Skeletal muscle cell (primary cell): ENCODE measurements at places on chromosomes 3 and 15.
A peak's percentile ranks its signal among the peaks of the same experiment; 100 is the strongest.

GRCh38 chr15:29331669-29332068, 62.0 kb upstream of the NSMCE3 start:
- no peak for DNase-seq

GRCh38 chr15:45630917-45631691, 3.7 kb upstream of the SQOR start:
- peak; percentile 78 for DNase-seq

DNA sequence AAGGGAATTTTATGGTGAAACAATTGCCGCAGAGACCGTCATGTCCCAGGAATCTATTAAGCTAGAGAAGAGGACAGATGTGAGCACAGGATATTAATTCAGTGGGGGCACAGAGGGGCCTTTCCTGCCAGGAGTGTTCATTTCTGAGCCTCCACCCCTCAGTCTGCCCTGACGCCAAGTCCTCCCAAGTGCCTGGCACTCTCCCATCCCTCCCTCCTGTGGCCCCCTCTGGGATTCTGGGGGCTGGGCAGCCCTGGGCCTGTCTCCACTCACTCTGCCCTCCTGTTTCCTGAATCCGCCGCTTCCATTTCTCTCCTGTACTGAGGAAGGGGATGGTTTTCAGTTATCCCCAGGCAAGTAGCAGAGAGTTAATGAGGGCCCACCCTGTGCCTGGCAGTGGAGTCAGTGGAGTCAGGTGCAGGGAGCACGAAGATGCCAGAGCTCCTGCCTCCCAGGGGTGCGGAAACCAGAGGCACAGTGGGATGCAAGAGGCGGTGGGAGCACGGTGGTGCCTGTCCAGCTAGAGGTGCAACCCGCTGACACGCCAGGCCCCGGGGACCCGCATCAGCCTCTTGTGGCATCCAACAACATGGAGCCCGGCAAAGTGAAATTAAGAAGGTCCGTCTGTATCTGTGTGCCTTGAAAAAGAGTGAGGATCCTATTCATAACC, 212.5 kb downstream of the XXYLT1 start:
- DNase-seq, result no peak

DNA sequence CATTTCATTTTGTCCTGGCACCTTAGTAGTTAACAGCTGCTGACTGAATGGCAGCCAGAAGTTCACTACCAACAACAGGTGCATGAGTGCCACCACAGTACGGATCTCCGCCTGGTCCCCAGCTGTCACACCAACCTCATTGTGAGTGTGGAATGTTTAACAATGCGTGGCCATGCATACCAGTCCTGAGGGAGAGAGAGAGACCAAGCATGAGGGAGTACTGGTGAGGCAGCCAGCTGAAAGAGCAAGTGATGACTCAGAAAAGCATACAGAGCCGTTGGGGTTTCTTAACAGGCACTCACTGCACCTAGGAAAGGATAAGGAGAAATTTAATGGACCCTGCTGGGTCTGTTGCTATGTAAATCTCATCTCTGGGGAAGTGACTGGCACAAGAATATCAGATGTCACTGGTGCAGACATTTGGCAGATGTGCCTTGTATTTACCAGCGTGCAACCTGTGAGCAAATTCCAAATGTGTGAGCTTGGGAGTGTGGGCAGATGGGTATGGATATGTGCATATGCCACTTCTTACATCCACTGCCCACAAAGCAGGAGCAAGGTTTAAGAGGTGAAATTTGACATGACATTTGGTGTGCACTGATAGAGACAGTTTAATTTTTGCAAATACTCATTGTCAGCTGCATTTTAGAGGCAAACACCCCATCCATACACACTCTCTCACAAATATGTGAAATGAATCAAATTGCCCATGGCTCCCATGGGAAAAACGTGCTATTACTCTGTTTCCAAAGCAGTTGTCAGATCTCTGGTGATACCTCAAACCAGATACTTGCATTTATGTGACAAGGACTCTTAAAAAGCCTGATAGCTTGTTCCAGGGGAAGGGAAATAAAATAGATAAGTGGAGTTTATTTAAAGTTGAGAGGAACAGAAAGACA, 245.2 kb upstream of the ARPP21 start:
- peak; percentile 65 for DNase-seq

DNA sequence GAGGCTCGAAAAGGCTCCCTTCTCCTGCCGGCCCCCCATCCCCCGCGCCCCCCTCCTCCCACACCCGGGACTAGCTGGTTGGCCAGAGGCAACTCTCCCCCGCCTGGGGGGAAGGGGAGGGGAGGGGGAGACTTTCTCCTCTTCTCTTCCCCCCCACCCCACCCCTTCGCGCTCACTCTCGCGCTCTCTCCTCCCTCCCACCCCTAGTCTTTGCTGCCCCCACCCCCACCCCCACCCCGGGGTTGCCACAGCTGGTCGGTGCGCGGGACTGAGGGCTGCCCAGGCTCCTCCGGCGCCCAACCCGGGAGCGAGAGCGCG, 710 bp downstream of the MECOM start:
- DNase-seq, result no peak

GRCh38 chr15:44722011-44722410, 10.7 kb downstream of the B2M start:
- no peak for DNase-seq

GRCh38 chr3:29226706-29227105, 54.2 kb upstream of the RBMS3 start:
- no peak for DNase-seq

DNA sequence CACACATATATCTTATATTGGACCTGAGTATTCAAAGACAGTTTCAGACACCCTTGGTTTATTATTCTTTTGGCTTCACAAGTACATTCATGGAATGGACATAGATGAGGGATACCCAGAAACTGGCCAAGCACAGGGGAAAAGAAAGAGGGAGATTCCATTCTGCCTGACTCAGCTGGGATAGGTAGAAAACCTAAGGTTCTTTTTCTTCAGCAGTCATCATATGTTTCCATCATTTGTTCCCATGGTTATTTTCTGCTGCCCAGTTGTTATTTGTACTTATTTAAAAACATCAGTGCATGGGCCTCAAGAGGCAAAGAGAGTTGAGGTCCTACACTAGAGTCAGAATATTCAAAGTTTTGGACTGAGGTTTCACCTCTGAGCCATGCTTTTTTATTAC, 91.8 kb downstream of the FILIP1L start:
- no peak for DNase-seq

DNA sequence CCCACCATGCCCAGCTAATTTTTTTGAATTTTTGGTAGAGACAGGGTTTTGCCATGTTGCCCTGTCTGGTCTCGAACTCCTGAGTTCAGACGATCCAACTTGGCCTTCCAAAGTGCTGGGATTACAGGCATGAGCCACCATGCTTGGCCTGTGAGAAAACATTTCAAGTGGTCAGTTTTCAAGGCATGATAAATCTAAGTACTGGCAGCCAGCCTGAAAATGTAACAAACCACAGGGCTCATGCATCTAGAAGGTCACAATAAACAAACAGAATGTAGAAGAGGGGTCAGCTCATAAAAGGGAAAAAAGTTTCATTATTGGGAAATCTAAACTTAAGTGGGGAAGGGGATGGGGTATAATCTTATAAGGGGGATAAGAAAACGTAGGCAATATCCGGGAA, 39.9 kb downstream of the PPCDC start:
- no peak for DNase-seq

DNA sequence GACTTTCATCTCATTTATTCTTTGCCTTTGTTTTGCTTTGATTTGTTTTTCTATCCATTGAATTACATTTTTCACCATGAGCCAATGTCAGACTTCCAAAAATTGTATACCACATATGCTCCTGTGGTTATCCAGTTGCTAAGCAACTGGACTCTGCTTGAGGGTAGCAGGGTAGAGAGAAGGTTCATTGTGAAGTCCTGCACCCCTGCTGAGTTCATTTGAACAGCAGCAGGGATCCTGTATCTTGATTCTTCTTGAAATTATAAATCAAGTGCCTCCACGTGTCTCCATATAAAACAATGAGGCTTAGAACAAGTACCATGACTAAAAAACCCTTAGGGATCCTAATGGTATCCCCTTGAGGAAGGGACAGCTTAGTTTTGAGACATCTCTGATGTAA, 449.3 kb downstream of the ROBO2 start:
- DNase-seq, result no peak

- DNase-seq, result no peak
These were observed 105.3 kb upstream of the AGBL1 start for GRCh38 chr15:85974348-85974705.

DNA sequence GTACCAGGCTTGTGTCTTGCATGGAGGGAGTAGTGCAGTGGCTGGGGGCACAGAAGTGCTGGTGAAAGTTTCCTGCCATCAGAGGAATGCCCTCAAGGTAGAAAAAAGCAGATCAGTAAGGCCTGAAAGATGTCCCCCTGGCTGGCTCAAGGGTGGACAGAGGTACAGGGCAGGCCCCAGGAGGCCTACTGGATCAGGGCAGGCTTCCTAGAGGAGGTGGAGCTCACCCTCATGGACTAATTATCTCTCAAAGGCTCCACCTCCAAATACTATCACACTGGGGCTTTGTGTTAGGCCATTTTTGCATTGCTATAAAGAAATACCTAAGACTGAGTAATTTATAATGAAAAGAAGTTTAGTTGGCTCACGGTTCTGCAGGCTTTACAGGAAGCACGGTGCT, 7.8 kb downstream of the SPSB4 start:
- no peak for DNase-seq

GRCh38 chr3:61903074-61903473, 341.7 kb downstream of the PTPRG start:
- DNase-seq, result no peak

DNA sequence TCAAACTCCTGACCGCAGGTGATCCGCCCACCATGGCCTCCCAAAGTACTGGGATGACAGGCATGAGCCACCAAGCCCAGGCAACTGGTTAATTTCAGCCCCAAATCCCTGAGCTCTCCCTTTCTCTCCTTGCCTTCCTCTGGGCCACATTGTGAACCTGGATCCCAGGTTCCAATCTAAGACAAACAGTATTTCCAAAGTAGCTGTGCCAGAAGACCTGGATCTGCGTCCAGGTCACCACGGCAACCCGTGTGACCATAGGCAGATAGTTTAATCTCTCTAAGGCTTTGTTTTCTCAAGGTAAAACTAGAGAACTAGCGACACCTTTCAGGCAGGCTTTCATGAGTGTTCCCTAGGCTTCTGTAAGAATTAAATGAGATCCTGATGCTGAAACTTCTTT, 5.9 kb upstream of the RBPMS2 start:
- no peak for DNase-seq

- no peak for DNase-seq
These were observed 130.9 kb upstream of the TNIK start for GRCh38 chr3:171591070-171591469.

DNA sequence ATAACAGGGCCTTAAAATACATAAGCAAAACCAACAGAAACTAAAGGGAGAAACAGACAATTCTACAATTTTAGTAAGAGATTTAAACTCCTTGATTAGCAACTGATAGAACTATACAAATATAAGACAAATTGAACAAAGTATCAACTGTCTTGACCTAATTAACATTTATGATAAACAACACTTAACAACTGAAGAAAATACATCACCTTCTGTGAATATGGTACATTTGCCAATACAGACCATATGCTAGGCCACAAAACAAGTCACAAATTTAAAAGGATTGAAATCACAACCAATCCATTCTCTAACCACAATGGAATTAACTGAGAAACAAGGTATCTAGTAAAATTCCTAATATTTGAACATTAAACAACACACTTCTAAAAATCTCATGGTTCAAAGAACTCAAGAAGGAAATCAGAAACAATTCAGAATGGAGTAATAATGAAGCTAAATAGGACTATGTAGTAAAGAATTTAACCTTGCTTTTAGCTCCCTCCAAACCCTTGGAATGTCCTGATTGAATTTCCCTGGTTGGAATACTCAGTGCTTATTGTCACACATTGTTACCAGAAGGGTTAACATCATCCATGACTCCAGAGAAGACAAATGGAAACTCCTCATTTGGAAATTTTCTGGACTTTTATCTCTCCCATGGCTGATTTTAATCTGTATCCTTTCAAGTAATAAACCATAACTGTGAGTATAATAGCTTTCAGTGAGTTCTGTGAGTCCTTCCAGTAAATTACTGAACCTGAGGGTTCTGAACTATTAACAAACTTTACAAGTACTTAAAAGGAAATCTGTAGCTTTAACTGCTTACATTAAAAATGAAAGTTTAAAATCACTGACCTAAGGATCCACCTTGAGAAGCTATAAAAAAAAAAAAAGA, 88.8 kb downstream of the DLG1 start:
- no peak for DNase-seq

GRCh38 chr3:68033867-68034266, 379.5 kb upstream of the SUCLG2 start:
- no peak for DNase-seq

DNA sequence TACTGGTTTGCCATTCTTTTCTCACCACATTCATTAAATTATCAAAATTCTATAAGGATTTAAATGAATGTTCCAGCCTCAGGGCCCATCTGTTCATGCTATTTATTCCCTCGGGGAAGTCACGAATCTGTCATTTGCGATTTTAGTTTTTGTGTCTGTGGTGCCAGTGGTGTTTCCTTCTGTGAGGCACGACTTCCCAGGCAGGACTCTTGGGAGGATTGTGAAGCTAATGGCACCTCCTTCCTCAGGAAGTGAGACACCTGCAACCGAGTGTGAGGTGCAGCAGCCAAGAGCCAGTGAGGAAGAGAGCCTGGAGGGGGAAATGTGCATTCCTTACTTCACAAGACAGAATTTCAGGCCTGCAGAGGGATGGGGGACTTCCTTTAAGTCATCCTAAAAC, 24.1 kb downstream of the SV2B start:
- DNase-seq, result no peak

DNA sequence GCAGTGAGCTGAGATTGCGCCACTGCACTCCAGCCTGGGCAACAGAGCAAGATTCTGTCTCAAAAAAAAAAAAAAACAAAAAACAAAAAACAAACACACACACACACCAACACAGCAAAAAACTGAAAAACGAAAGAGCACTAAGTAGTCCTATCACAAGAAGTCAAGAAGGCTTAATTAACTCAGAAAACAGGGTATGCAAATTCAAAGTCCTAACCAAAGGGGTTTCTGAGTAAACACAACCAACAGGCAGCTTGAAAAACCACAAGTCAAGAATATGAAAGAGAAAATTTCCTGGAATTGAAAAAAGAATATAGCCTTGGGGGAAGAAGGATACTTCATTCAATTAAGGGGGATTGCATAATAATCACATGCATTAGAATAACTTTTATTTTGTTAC, 37.7 kb upstream of the PARP14 start:
- no peak for DNase-seq

GRCh38 chr3:8183627-8184026, 318.0 kb upstream of the LMCD1 start:
- DNase-seq, result no peak

GRCh38 chr3:141529256-141529655, 42.4 kb downstream of the RASA2 start:
- DNase-seq, result no peak

GRCh38 chr3:122515020-122515468, 305 bp upstream of the KPNA1 start:
- no peak for DNase-seq

DNA sequence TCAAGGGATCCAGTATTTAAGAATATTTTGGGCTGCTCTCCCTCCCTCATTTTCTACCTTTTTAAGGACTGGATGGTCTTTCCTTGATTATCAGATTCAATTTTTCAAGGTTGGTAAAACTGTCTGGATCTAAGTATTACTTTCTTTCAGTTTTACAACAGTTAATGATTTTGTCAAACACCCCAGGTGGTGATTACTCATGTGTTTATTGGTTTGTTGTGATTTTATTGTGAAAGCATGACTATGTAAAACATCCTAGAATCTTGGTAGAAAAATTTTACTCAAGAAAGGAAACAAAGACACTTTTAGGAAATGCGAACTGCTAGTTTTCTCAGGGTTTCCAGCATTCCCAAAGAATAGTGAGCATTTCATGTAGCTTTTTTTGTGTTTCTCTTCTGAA, 7.3 kb downstream of the GTF2E1 start:
- DNase-seq, result no peak
